Stimulated activated CD4-positive, alpha-beta T cell treated with anti-CD3 and anti-CD28 coated beads, Interleukin-4, amount 100 ng/mL, for 4 hours (primary cell): ENCODE measurements at places on chromosomes 3 and 15.

DNA sequence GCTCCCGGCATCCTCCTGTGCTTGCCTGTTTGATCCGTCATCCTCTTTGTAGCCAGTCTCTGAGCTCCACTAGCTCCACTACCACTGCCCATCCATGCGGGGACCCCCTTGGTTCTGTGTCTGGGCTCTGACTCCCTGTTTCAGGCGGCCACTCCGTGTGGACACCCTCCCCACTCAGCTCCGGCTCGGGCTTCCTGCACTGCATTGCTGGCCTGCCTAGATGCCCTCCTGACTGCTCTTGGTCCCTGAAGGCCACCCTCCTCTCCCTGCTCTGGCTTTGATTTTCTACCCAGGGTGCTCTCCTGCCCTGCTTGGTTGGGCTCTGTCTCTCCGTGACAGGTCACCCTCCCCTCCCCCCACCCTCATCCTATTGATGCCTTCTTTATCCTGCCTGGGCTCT lies 4.0 kb upstream of the ADGRG7 start:
- DNase-seq: no peak

DNA sequence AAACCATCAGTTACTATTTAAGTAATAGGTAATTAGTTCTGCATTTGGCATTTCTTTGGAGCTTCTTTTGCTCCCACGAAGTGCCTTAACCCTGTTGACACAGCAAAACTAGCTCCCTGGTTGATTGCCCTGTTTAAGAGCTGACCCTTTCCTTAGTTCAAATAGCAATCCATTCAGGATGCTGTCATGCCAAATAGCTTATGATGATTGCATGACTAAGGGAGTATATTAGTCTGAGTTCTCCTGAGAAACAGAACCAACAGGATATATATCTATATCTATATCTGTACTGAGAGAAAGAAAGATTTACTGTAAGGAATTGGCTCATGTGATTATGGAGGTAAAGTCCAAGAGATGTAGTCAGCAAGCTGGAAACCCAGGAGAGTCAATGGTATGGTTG lies 50.3 kb upstream of the SPRED1 start:
- DNase-seq: no peak

GRCh38 chr15:75456710-75457109 lies 5.2 kb upstream of the SIN3A start:
- DNase-seq: no peak

GRCh38 chr3:55069950-55070349 lies 142.1 kb upstream of the LRTM1 start:
- no peak for DNase-seq

- DNase-seq: no peak
Measured at GRCh38 chr3:182460303-182460702, 333.0 kb upstream of the ATP11B start.

- no peak for DNase-seq
Measured at GRCh38 chr3:177822681-177823096, 625.4 kb upstream of the TBL1XR1 start.

DNA sequence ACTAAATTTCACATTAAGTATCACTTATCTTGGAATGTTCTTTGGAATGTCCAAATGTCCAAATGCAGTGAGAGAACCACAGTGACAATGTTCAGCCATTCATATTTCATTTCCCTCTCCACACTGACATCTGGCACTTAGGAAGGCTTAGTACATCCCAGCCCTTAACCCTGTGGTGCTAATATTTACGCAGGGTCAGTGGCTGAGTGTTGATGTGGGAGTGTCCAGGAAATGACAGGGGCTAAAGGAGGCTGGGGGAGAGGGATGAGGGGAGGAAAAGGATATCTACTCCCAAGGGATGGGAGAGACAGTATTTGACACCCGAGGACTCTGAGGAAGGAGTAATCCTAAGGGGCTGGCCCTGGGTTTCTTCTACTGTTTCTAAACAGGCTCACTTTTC lies 14.1 kb upstream of the CCR4 start:
- DNase-seq: no peak

GRCh38 chr3:76753599-76753998 lies 286.3 kb upstream of the ROBO2 start:
- no peak for DNase-seq
